Muscle of leg (tissue), 16 donors: ENCODE measurements at places on chromosomes 5 and 9.

GRCh38 chr9:74940600-74940999 is 12.1 kb downstream of the C9orf40 start:
- DNase-seq, result peak; percentile 29

DNA sequence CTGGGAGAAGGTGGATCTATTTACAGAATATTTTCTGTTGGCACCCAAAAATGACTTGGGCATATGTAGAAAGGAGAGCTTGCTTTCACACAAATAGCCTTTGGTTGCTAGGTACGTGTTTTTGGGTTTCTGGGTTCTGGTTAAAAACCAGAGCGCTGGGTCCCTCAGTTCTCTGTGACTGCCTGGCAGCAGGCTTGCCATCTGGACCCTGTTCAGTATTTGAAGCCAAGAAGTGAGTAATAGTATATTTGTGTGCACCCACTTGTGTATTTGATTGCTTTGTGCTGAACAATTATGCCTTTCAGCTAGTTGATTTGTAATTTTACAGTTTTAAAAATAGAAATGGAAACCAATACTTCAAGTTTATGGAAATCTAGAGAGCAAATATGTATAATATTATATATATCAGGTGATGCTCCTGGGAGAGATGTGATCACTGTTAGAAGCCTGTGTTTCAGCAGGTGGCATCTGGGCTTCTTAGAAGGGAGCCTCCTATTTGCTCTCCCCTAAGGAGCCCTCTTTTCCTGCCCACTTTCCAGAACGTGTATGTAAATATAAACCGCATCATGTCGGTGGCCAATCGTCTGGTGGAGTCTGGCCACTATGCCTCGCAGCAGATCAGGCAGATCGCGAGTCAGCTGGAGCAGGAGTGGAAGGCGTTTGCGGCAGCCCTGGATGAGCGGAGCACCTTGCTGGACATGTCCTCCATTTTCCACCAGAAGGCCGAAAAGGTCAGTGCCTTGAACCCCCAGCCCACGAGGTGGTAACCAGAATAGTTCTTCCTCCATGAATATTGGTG is 153.6 kb downstream of the TRIO start:
- DNase-seq, result peak; percentile 23

DNA sequence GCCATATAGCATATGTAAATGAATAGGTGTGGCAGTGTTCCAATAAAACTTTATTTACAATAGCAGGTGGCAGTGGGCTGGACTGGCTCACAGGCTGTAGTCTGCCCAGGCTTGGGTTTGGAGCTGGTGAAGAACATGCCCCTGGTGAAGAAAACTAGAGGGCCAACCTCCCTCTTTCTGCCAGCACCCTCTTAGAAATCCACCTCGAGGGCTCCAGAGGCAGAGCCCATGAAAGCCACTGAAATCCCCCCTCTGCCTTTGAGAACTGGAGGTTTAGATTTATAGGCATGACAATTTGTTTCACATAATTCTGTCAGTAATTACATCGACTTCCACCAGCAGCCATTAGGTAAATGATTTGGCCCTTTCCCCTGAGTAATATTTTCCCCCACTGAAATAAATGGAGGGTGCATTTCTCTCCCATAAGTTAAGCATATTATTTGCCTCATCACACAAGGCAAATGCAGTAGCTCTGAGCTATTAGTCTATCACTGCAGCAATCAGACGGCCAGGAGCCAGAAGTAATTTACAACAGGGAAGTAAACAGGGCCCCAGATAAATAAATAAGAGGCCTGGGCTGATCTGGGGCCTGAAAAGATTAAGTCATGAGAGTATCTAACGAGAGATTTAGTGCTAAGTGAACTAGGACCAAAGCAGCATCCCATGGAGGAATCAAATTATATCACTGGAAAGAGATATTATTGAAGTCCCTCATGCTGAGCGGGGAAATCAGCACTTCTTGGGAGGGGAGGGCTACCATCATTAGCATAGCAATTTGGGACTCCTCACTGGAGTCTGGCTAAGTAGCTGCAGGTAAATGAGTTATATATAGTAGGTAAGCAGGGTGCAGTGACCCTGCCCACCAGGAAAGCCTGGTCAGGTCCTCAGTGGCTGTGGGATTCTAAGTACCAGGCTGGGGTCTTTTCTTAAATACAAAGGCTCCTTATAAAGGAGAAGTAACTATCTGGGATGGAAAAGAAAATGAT is 123.9 kb downstream of the SLIT3 start:
- DNase-seq, result no peak

DNA sequence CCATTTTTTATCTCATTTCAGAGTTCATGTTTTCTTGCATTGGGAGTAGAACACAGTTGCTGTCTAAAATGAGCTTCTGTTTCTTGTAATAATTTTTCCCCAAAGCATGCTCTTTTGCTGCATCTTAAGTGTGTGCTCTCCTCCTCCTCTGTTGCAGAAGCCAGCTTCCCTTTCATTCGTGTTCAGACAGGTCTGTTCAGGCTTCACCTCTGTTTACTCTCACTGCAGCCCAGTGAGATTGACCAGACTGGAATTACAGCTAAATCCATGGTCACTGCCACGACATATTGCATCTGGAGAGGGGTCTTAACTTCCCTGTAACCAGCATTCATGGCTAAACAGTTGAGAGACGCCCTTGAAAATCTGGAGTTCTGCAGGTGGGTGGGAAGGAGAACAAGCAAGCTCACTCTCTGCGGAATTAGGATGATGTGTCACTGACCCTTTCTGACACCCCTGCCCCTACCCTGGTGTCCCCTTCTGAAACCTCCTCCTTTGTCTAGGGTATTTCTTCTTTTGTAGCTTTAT is 223.2 kb downstream of the FSTL4 start:
- DNase-seq, result no peak

DNA sequence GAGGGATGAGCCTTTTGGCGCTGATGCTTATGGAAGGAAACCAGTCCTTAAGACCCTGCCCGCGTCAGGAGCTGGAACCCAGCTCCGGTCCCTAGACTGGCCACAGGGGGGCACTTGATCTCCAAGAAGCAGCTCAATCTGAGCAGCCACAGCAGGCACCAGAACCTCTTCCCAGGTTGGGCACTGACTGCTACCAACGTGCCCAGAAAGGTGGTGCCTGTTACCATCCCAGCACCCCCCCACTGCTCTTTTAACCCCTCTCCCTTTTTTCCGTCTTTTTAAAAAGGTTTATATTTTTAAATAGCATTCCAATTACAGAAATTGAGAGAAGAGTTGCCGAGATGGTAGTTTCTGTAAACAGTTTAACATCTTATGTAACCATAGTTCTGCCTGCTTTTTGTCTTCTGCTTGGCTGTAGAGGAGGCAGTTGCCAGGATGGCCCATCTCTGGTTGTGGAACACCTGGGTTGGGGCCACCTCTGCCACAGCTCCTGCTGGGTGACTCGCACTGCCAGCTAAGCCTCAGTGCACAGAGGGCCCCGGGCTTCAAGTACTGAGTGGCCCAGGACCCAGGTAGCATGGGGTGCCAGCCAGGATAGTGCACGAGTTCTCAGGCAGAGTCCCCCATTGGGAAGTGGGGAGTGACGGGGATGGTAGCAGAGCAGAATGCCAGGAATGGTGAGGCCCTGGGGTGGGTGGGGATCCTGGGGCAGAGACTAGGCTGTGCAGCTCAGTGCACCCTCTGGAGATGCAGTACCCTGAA is 62.8 kb downstream of the PFDN1 start:
- peak; percentile 62 for DNase-seq

- no peak for DNase-seq
Measured at GRCh38 chr9:117076571-117077290, 338.1 kb downstream of the ASTN2 start.

- peak; percentile 30 for DNase-seq
Measured at GRCh38 chr9:4796988-4797853, 4.5 kb downstream of the RCL1 start.

- no peak for DNase-seq
Measured at GRCh38 chr5:176740131-176740701, 70.1 kb upstream of the UNC5A start.

DNA sequence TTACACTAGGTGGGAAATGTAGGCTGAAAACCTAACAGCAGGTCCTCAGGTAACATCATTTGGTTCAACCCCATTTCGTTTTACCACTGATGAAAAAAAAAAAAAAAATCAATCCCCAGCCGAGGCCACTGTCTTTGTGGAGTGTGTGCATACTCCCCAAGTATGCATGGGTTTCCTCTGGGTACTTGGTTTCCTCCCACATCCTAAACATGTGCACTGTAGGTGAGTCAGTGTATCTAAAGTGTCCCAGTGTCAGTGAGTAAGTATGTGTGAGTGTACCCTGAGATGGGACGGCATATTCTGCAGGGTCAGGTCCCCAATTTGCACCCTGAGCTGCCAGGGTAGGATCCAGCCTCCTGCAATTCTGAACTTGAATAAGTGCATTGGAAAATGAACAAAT is 966.5 kb upstream of the DMAC1 start:
- no peak for DNase-seq

- no peak for DNase-seq
Measured at GRCh38 chr5:122306461-122306860, 5.6 kb upstream of the SNCAIP start.

DNA sequence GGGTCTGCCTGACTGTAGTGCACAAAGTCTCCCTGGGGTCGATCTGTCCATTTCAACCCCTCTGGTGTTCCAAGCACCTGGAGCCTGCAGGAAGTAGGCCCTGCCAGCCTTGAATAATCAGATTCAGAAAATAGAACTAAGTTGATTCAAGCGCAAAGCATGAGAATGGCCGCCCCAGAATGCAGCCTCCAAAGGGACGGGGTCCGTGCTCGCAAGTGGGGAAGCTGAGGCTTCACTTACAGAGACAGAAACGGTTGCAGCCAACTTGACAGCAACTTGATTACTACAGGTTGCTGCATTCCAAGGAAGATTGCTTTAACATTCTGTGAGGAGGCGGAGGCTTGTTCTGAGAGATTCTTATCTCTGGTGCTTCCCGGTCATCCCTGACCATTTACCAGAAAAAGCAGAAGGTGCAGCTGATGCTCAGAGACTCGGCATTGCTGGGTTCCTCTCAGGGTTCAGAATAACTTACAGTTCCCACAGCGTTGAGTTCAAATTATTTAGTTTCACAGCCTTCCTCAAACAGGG is 14.9 kb upstream of the LRRC14B start:
- DNase-seq, result no peak

DNA sequence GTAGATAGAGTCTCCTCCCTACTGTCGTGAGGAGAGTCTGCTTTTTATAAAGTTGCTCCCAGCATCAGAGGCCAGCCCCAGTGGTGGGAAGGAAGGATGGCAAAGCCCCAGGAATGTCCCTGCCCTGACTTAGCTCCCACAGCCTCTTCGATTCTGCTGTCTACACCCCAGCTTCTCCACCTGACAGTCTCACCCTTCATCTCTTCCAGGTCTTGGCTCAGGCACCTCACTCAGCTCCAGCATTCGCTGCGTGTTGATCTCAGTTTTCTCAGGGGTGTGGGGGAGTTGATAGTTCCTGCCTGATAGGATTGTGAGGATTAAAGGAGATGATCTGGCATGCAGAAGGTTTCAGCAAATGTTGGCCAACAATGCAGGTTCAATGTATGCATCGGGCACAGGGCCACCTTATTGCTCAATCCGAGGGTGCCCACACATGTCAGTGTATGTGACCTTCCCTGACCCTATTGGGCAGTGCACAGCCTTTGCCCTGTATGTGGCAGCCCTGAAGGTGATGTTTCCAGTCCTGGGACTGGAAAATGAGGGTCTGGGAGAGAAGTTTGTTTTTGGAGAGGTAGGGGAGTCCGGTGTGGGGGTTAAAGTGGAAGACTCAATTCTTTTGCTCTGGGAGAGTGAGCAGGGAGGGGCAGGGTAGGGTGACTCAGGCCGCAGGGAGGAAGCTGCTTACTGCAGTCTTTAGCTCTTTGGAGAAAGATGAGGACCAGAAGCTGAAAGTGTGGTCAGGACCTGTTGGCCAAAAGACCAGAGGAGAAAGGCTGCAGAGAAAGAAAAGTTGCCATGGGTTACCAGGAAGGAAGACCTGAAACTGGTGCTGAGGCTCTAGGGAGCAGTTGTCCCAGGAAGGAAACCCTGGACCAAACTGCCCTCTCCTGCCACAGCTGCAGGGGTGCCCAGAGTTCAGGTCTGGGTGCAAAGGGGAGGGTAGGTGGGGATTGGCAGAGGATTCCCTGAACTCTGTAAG is 153.2 kb downstream of the MACROH2A1 start:
- DNase-seq, result no peak

GRCh38 chr5:159100782-159101646 is 1.3 kb upstream of the EBF1 start:
- DNase-seq, result peak; percentile 40

DNA sequence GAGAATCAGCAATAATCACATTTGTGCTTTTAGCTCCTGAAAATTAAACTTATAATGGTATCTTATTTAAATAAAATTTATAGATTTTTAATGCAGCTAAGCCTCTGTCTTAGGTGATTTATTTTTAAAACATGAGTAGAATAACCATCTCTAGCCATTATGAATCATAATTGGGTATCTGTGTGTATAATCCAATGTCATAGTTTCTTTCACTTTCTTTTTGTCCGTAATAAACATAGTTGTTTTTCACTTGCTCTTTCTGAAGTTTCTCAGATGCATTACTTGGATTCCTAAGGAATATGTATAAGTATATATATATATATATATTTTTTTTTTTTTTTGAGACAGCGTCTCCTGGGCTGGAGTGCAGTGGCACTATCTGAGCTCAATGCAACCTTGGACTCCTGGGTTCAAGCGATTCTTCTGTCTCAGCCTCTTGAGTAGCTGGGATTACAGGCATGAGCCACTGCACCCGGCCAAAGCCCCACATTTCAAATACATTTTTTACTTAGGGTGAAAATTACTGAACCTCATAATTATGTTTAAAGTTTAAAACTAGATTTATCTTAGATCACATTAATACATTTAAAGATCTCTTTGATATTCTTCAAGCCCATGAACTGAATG is 377.1 kb downstream of the PRDM9 start:
- no peak for DNase-seq

GRCh38 chr5:36017622-36018021 is 26.4 kb upstream of the UGT3A1 start:
- DNase-seq, result no peak

DNA sequence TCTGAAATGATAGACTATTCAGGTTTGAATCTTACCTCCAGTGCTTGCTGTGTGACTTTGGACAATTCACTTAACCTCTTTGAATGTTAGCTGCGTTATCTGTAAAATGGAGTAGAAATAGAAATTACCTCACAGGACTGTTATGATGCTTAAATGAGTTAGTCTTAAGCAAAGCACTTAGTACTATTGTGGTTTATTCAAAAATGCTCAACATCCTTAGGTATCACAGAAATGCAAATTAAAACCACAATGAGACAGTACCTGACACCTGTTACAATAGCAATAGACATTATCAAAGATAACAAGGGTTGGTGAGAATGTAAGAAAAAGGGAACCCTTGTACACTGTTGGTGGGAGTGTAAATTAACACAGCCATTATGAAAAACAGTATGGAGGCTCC is 77.6 kb upstream of the FREM1 start:
- no peak for DNase-seq
